ENCODE measurements at places on chromosomes 5 and 9.

GRCh38 chr5:72392326-72392733 is 72.2 kb downstream of the PTCD2 start:
- no peak for DNase-seq

DNA sequence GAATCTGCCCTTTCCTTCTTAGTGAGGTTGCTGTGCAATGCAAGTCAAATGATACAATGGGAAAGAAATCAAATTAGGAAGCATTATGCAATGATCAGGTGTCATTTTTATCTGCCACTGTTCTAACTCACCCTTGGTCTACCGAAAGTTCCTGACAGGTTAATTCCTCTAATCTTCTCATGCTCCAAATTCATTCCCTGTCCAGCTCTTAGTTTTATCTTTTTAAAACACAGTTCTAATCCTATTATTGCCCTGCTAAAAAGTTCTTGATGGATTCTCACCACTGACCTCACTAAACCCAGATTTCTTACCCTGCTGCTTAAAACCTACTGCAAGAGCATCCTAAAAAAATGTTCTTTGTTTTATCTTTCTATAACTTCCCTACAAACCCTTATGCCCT is 1000.9 kb downstream of the CDH18 start:
- DNase-seq, result no peak

DNA sequence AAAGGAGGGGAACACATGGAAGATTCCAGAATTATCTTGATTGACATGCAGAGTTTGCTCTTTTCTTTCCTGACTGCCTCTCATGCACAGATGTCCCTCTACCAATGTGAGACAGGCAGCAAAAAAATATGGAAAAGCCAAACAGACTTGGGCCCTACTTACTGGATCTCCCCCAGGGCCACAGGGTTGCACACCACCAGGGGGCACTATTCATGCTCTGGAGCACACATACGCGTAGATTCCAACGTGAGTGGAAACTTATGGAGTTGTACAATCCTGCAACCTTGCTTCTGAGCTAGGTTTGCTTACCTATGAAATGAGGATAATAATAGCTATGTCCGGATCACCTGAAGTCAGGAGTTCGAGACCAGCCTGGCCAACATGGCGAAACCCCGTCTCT is 319.5 kb downstream of the ARHGEF28 start:
- DNase-seq, result peak; percentile 21

- DNase-seq, result no peak
Measured at GRCh38 chr9:117747386-117747970, 43.3 kb downstream of the TLR4 start.

DNA sequence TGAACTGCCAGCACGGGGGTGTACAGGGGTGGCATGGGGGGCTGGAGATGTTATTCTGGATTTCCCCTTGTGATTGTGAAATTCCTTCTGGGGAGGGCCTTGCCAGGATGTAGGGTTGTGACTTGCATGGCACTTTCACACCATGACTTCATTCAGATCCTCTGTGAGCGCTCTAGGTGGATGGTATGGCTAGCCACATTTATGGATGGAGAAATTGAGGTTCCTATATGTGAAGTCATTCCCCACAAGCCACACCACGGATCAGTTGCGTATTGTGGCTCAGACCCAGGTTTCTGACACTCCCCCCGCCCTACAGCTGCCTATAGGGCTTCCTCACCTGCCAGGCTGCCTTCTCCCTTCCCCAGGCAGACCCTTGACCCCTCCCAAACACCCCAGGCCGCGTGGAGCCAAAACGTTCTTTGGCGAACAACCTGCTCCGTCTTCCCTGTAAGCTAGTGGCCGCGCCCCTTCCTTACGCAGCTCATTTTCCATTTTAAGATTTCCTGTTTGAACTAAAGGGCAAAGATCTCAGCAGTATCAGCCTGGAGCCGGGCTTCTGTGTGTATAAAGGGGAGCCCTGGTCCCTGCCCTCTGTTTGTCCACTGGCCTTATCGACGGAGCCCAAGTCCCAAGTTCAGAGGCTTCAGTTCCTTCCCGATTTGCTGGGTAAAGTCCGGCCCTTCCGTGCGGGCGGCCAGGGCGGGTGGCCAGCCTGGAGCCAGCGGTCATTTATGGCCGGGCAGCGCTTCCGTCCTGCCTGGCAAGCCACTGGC is 97.8 kb upstream of the KLF4 start:
- no peak for DNase-seq

Measured in GM12865 (cell line).